ENCODE measurements at places on chromosomes 4 and X.

DNA sequence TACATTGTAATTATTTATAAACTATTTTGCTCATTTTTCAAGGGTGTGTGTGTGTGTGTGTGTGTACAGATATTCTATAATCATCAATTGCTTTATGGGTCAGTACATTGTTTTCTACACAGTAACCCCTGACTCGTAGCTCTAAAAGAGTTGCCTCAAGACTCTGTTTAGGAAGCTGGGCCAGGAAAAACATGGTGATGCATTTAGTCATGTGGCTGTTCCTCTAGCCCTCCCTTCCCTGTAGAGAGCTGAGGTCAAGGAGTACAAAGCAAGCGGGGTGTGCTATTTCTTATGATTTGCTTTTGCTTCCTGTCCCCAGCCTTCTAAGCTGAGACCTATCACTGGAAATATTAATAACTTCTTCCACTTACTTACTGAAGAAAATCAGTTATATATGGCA lies 34.8 kb upstream of the SPANXD start:
- no peak for DNase-seq

DNA sequence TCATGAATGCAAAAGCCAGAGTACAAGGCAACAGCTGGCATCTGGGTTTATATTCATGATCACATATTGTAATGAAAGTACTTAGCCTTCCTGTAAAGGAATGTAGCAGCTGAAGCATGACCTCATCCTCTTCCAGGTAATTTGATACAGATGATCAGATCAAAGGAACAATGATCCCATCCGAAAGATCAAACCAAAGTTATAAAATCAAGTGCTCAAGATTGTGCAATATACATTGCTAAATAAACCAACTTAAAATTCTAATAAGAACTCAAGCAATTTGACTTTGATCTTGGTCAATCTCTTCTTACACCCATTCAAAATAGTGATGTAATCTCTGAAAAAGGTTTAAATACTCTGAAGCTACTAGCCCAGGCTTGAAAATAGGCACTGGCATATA lies 113.1 kb upstream of the INPP4B start:
- no peak for DNase-seq

DNA sequence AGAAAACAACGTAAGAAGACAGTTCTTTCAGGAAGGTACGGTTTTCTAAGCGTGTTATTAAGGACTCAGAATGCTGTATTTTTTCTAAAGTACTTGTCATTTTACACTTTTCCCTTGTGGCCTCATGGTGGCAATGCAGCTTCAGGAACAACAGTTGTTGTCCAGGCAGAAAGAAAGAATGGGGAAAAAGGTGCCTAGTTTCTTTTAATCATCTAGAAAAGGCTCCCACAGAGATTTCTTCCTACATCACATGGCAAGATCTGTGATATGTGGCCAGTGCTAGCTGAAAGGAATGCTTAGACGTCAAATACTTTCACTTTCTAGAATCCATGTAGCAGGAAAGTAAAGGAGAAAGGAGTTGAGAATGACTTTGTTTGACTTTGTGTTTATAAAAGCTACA lies 49.0 kb upstream of the TRAM1L1 start:
- no peak for DNase-seq

DNA sequence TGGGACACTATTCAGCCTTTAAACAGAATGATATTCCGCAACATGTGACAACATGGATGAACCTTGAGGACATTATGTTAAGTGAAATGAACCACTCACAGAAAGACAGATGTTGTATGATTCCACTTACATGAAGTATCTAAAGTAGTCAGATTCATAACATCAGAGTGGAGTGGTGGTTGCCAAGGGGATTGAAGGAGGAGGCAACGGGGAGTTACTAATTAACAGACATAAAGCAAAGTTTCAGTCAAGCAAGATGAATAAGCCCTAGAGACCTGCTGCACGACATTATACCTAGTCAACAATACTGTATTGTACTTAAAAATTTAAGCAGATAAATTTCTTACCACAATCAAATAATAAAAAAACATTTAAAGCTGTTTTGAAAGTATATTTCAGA lies 105.0 kb upstream of the NR0B1 start:
- no peak for DNase-seq

DNA sequence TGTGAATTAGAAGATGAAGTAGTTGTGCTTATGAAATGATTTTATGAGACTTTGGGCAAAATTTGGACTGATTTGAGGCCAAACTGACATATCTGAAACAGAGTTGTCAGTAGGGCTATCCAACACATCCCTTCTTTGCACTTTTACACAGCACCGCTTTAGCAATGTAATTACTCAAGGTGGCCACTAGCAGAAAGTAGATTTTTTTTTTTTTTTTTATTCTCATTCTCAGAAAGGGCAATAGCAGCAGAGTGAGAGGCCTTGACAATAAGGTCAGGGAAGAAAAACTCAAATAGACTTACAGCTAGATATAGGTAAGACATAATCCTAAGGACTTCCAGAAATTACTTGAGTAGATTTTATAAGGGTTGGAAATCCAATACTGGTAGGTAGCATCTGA lies 414.3 kb downstream of the NAP1L3 start:
- no peak for DNase-seq

GRCh38 chrX:45851434-45851991 lies 650.8 kb upstream of the DIPK2B start:
- DNase-seq = peak; percentile 23

DNA sequence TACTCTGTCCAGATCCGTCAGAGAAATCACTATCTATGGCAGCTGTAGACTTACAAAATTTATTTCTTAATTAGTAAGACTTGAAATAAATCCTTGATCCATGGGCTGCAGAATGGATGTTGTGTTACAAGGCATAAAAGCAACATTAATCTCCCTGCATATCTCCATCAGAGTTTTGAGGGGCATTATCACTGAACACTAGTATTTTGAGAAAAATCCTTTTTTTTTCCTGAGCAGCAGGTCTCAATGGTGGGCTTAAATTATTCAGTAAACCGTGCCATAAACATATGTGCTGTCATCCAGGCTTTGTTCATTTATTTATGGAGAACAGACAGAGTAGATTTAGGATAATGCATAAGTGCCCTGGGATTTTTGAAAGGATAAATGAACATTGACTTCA lies 457.9 kb upstream of the CTSO start:
- DNase-seq = no peak

- DNase-seq = no peak
These were observed 36.0 kb upstream of the NPNT start for GRCh38 chr4:105859233-105859632.

- DNase-seq = peak; percentile 68
These were observed 123.6 kb upstream of the RBPJ start for GRCh38 chr4:26197018-26197779.

- DNase-seq = no peak
These were observed 94.6 kb upstream of the INPP4B start for GRCh38 chr4:142940425-142941330.

GRCh38 chr4:34721835-34722234 lies 1522.5 kb downstream of the ARAP2 start:
- no peak for DNase-seq

DNA sequence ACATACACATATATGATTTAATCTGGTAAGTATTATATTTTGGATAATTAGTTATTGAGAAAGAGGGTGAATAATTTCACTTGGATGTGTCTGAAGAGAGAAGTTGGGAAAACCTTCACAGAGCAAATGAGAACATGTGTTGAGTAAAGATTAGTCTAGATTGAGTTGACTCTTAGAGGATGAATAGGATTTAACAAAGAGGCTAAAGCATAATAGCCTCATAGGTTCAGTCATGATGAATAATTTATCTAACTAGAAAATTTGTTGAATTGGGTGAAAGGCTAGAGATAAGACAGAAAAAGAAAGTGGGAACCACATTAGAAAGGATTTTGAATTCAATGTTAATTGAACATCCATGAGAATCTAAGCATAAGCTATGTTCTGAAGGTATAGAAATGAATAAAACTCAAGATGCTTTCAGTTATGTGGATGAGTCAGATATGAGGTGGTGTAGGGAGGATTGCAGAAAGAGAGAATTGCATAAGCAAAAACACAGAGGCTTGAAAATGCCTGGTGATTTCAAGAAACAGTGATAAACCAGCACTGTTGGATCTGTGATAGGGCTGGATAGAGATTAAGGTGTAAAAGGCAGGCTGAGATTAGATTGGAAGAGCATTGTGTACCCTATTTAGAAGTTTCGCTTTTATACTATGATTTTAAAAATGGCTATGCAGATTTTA lies 207.6 kb upstream of the NR3C2 start:
- DNase-seq = no peak

GRCh38 chr4:185637163-185637875 lies 102.0 kb upstream of the PDLIM3 start:
- no peak for DNase-seq

DNA sequence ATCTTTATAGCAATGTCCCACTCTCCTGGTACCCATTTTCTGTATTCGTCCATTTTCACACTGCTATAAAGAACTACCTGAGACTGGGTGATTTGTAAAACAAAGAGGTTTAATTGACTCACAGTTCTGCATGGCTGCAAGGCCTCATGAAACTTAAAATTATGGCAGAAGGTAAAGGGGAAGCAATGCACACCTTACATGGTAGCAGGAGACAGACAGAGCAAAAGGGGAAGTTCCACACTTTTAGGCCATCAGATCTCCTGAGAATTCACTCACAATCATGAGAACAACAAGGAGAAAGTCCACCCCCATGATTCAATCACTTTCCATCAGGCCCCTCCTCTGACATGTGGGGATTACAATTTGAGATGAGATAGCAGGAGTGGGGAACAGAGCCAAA lies 49.7 kb downstream of the TMLHE start:
- no peak for DNase-seq

DNA sequence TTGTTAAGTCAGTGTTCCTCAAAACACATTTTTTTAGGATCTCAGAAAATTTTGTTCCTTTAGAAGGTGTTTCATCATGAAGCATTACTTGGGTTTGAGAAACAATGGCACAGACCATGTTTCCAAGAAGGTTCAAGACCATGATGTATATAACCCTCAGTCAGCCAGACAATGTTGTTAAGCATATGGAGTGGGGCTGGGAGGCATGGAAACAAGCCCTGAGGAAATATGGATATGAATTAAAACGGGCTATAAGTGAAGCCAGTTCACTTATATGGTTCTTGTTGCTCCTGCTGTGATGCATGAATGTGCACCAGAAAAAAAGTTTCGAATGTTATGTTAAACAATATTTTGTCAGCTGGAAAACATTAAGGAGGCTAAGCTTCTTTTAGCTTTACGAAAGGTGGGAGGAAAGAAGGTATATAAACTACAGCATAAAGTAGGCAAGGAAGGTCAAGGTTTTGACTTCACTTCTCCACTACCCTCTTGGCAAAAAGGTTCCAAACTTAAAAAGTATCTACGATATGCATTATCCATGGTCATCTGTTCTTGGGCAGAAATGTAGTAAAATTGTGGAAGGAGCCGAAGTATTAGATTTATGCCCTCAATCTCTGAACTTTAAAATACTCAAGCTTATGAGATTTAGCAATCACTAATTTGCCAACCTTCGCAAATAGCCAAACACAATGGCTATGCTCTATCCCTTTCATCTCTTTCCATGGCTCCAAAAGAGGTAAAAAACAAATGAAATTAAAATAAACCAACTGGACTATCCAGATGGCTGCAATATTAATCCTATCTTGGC lies 277.3 kb downstream of the CHIC1 start:
- no peak for DNase-seq

- DNase-seq = no peak
These were observed 167.5 kb upstream of the PDE5A start for GRCh38 chr4:119795986-119796578.

DNA sequence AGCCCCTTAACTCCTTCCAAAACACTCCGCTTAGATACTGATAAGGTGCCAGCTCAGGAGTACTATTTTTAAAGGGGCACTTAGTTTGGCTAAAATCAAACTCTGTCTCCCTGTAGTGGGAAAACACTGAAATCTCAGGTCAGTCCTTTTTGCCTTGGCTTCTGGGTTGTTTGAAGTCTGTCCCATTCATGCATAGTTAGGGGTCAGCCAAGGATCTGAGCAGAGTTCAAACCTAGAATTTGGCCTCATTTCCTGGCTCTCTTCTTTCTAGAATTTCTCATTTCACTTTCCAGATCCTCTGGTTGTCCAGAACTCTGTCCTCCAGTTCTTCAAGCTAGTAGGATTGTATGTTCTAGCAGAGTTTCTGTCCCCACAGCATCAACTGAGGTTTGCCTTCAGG lies 31.5 kb downstream of the NAT8L start:
- no peak for DNase-seq

DNA sequence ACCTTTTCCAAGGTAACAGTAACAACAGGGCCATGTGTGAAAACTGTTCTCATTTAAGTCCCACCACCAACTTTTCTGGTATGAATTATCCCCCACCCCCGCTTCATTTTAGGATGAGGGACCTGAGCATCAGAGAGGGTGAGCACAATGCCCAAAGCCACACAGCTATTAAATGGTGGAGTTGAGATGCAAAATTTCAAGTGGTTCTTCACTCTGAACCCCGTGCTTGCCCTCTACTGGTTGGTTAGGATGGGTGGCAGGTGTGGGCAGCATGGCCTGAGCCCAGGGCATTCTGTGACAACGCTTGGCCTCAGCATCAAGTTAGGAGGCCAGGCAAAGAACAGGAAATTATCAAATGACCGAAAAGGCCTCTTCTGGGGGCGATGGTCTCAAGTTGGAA lies 33.5 kb downstream of the MED28 start:
- no peak for DNase-seq

GRCh38 chrX:41722816-41723618 lies 964 bp upstream of the GPR82 start:
- DNase-seq = no peak

GRCh38 chr4:119233750-119234149 lies 21.2 kb downstream of the USP53 start:
- no peak for DNase-seq

DNA sequence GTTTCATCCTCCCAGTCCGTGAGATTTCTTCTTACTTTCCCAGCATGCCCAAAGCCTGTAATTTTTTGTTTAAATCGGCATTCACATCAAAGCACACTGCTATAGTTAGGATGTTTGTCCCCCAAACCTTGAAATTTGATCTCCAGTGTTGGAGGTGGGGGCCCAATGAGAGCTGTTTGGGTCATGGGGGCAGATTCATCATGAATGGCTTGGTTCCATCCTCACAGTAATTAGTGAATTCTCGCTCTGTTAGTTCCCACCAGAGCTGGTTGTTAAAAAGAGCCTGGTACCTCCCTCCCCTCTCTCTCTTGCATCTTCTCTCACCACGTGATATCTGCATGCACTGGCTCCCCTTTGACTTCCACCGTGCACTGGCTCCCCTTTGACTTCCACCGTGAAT lies 40.5 kb upstream of the PGRMC2 start:
- DNase-seq = no peak

DNA sequence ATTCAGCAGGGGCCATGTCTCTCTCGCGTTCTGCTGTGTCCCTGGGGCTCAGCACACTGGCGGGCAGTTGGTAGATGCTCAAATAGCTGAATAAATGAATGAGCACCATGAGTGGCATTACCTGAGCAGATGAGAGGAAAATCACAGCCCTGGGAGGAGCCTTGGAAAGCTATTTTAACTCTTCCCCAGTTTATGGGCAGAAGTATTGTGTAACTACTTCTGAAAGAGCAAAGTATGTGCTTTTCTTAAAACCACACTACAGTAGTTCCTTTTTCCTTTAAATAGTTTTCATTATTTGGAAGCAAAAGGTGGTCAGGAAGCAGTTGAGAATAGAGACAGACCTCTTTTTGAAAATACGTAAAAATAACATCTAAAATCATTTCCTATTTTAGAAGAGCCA lies 3.0 kb upstream of the PLAC1 start:
- no peak for DNase-seq

All from activated gamma-delta T cell treated with Interleukin-2 at 50 U/mL for 16 hours (primary cell).